ENCODE measurements at places on chromosomes 6 and 20. TPM values are rescaled to one million over a fixed set of nuclear protein-coding genes. Genes with fewer than 3 reads are reported as not detected.

GRCh38 chr20:9200620-9201019, 131.7 kb downstream of the PLCB4 start:
- H3K36me3 ChIP-seq, result no peaks in the 10 kb centered on the region
- no peak overlapping the region for H3K27ac ChIP-seq
- no peak for DNase-seq
- peaks cover 28% of the 10 kb centered on the region for H3K4me1 ChIP-seq
- no peaks in the 10 kb centered on the region for H3K27me3 ChIP-seq

DNA sequence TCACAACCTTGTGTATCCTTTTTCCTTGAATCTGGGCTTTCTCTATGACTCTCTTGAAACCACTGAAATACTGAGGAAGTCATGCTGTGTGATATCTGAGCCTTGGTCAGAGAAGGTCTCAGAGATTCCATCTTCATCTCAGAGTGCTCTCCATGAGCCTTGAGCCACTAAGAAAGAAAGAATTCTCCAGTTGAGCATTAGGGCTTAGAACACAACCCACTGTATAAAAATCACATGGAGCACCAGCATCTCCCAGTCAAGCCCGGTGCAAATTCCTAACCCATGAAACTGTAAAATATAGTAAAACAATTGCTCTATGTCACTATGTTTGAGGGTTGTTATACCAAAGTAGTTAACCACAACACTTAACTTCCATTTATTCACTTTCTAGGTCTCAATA, 181.4 kb downstream of the MOXD1 start:
- peaks cover 25% of the 10 kb centered on the region for H3K27me3 ChIP-seq
- no peak for DNase-seq
- H3K4me1 ChIP-seq, result 0 out of 2 replicates have a peak, but pooled peaks cover 2% of the 10 kb centered on the region
- no peak overlapping the region for H3K27ac ChIP-seq
- H3K4me3 ChIP-seq, result no peak overlapping the region

DNA sequence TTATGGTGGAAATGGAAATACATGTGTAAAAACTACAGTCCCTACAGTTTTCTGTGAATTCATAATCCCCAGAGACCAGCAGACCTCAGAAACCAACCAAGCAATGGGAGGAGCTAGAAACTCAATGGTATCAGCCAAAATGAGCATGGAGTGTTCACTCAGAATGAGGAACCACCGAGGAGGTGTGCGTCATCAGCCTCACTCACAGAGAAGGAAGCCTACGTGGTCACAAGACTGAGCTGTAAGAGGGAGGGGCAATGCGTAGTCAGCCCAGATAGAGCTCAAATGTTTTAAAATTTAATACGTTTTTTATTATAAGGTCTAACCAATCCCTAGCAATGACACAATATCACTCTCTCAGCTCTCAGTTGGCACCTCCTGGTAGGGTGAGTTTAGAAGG, 17.4 kb downstream of the MYLK4 start:
- peaks cover 2% of the 10 kb centered on the region for H3K27me3 ChIP-seq
- H3K36me3 ChIP-seq, result no peaks in the 10 kb centered on the region
- no peak for DNase-seq

- H3K4me1 ChIP-seq, result no peaks in the 10 kb centered on the region
- H3K27ac ChIP-seq, result no peak overlapping the region
- H3K27me3 ChIP-seq, result no peaks in the 10 kb centered on the region
Observed at GRCh38 chr6:140684776-140685550, 1310.5 kb upstream of the CITED2 start.

DNA sequence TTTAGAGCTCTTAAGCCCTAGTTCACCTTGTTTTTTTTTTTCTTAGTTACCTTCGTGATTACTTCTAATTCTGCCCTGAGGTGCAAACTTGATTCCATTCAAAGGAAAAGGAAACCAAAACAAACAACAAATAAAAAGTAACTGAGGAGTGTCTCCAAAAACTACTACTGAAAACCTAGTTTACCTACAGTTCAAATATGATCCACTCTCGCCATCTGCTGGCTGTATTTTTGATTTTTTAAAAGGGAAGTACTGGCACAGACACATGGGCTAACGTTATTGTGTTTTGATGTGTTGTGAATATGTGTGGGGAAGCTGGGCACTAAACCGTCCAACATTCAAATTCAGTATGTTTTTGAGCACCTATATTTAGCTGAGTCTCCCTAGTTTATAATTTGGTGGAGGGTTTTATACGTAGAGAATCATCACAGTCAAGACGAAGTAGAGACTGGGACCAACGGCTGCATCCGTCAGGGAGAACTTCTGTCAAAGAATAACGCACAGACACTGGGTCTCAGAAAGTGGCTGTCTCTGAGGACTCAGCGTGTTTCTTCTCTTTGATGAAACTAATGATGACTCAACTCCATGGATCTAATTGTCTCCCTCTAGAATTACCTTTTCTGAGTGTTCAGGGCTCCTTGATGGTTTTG, 373.5 kb upstream of the BTBD3 start:
- H3K4me1 ChIP-seq, result peaks cover 32% of the 10 kb centered on the region
- H3K27ac ChIP-seq, result no peak overlapping the region
- DNase-seq, result no peak
- no peaks in the 10 kb centered on the region for H3K27me3 ChIP-seq

DNA sequence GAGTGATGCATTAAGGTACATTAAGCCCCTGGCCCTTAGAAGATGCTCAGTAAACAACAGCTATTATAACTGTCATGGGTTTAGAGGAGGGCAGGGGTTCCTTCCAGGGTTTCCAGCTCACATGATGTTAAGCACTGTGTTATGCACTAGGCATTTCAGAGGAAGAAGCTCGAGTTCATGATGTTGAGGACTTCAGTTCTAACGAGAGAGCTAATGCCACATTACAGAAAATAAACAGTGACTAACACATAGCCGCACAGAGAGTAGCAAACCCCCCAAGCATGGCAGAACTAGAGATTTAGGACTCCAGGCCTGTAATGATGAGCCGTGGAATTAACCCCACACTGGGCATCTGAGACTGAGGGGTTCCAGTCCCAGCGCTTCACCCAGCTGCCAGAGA, 105.2 kb downstream of the UNC5CL start:
- H3K4me1 ChIP-seq, result peaks cover 11% of the 10 kb centered on the region
- H3K27me3 ChIP-seq, result peaks cover 21% of the 10 kb centered on the region
- no peaks in the 10 kb centered on the region for H3K36me3 ChIP-seq
- DNase-seq, result no peak

DNA sequence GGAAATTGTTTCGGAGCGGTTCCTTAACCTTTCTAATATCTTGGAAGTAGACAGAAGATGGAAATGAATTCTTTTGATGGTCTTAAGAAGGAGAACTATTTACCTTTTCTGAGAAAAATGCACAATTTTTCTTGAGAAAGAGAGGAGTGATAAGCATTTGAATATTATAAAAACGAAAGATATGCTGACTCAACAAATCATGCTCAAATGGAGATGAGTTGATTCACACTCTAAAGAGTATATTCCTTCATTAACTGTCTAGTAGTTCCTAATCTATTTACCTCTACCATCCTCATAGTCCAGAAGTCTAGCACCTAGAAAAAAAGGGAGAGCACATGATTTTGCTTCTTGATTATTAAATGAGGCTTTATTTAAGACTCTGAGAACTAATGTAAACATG, 4.1 kb downstream of the TSBP1 start:
- H3K4me1 ChIP-seq, result no peaks in the 10 kb centered on the region
- no peak for DNase-seq
- no peak overlapping the region for H3K27ac ChIP-seq
- H3K27me3 ChIP-seq, result peaks cover 3% of the 10 kb centered on the region
- H3K4me3 ChIP-seq, result no peak overlapping the region

GRCh38 chr6:131651782-131652181, 14.7 kb downstream of the ENPP3 start:
- no peak for DNase-seq
- peaks cover 37% of the 10 kb centered on the region for H3K27me3 ChIP-seq
- no peak overlapping the region for H3K27ac ChIP-seq
- no peaks in the 10 kb centered on the region for H3K36me3 ChIP-seq
- H3K4me1 ChIP-seq, result no peaks in the 10 kb centered on the region
- H3K4me3 ChIP-seq, result no peak overlapping the region

- peak; percentile 64 for DNase-seq
- peak overlapping the region; percentile 99 for H3K27ac ChIP-seq
- peak overlapping the region; percentile 72 for H3K4me3 ChIP-seq
- H3K27me3 ChIP-seq, result no peaks in the 10 kb centered on the region
- no peaks in the 10 kb centered on the region for H3K36me3 ChIP-seq
Observed at GRCh38 chr6:44217332-44218143, 812 bp downstream of the MYMX start.

- H3K36me3 ChIP-seq, result peaks cover 4% of the 10 kb centered on the region
- DNase-seq, result no peak
- H3K4me1 ChIP-seq, result peaks cover 89% of the 10 kb centered on the region
- H3K27me3 ChIP-seq, result no peaks in the 10 kb centered on the region
- peak overlapping the region; percentile 79 for H3K27ac ChIP-seq
Observed at GRCh38 chr20:57685146-57685758, 24.6 kb downstream of the PMEPA1 start.

DNA sequence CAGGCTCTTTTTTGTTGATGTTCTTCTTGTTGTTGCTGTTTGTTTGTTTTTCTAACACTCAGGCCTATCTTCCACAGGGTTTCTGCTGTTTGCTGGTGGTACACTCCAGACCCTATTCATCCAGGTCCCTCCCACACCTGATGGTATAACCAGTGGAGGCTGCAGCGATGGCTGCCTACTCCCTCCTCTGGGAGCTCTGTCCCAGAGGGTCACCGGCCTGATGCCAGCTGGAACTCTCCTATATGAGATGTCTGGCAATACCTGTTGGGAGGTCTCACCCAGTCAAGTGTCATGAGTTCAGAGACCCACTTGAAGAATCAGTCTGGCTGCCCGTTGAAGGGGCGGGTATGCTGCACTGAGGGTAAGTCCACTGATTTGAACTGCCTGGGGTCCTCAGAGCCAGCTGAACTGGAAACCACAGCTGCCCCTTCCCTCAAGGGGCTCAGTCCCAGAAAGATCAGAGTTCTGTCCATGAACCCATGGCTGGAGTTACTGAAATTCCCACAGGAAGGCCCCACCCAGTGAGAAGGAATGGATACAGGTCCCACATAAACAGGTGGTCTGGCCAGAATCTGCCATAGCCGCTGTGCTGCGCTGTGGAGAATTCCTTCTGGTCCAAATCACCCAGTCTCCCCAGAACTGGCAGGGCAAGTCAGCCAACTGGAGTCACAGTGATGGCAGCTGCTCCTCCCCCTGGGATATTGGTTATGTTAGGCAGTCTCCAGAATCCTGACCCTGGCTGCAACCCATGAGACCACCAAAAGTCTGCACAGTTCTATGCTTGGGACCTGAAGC, 664.4 kb downstream of the FRK start:
- no peaks in the 10 kb centered on the region for H3K27me3 ChIP-seq
- no peak overlapping the region for H3K27ac ChIP-seq
- H3K4me1 ChIP-seq, result no peaks in the 10 kb centered on the region
- H3K4me3 ChIP-seq, result no peak overlapping the region
- DNase-seq, result no peak

DNA sequence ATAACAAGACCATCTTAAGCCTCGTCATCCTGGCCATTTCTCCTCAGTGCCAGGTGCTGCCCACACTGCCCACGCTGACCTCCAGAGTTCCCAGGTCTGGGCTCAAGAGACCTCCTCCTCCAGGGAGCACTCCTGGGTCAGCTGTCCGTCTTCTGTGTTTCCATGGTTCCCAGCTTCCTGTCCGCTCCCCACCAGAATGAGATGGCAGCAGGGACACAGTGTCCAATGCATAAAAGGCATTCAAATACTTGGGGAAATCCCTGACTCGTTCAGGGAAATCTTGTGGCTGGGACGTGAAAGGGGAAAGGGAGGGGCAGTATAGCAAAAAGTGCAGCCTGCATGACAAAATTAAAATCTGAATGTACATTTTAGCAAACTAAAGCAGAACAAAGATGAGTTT, 54.3 kb downstream of the SLC23A2 start:
- no peaks in the 10 kb centered on the region for H3K36me3 ChIP-seq
- no peaks in the 10 kb centered on the region for H3K27me3 ChIP-seq
- peaks cover 41% of the 10 kb centered on the region for H3K4me1 ChIP-seq
- no peak overlapping the region for H3K4me3 ChIP-seq
- H3K27ac ChIP-seq, result no peak overlapping the region
- no peak for DNase-seq

DNA sequence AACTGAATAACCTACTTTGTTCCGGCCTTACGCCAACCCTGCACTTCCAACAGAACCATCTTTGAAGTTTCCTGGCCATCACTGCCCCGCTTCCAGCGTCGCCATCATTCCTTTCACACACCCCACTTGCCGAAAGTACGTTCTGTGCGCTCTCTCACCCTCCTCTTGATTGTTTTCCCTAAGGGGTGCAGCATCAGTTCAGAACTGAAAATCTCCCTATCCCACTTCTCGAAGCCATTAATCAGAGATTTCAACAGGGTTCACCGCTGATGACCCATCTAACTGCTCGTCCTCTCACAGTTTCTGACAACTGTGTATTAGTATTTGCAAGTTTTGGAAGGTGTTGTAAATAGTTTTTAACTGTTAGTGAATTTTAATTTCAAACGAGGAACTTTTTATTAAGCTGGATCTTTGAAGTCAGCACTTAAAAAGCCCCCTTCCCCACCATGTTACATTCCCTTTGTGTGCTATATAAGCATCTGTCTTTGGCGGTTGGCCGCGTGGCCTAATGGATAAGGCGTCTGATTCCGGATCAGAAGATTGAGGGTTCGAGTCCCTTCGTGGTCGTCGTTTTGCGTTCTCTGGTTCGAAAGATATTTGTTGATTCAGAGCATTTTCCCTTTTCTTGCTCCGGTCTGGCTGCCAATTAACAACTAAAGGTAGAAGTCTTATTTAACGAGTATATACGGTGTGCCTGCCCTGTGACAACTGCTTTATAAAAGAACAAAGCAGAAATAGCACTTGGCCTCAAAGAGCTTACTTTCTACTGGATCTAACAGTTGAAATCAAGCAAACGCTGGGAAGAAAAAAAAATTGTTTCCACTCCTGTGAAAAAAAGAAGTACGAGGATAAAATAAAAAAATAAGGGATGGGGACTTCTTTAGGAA, 42.6 kb downstream of the TRIM27 start:
- H3K4me3 ChIP-seq, result peak overlapping the region; percentile 97
- DNase-seq, result peak; percentile 85
- no peaks in the 10 kb centered on the region for H3K27me3 ChIP-seq
- peak overlapping the region; percentile 38 for H3K27ac ChIP-seq

GRCh38 chr6:39777218-39777617, 15.0 kb upstream of the DAAM2 start:
- no peak overlapping the region for H3K4me3 ChIP-seq
- peaks cover 21% of the 10 kb centered on the region for H3K4me1 ChIP-seq
- DNase-seq, result no peak
- no peak overlapping the region for H3K27ac ChIP-seq

Gene GRM1
- total RNA-seq, result 0.41 TPM

Gene WFDC12
- not detected for total RNA-seq

Gene PTGIS
- 37.0 TPM for total RNA-seq

Gene DDX27
- 46.5 TPM for total RNA-seq

Gene SIRPB2
- total RNA-seq, result not detected

Gene C20orf144
- 0.21 TPM for total RNA-seq

Gene APOM
- 4.3 TPM for total RNA-seq

Gene ZNF391
- total RNA-seq, result 9.4 TPM

Gene PPP1R14C
- 1.1 TPM for total RNA-seq

Gene TAGAP
- 0.27 TPM for total RNA-seq

Gene DOK5
- total RNA-seq, result 10.1 TPM

Gene MRPL18
- total RNA-seq, result 95.2 TPM

Gene C20orf141
- total RNA-seq, result not detected

Gene SRSF12
- total RNA-seq, result 4.0 TPM

Gene SEMG1
- 2.9 TPM for total RNA-seq

Gene IMPG1
- not detected for total RNA-seq

Gene NMBR
- total RNA-seq, result not detected

All from WTC11 (cell line).